ENCODE measurements at places on chromosomes 1 and 21. TPM values are rescaled to one million over a fixed set of nuclear protein-coding genes. Genes with fewer than 3 reads are reported as not detected.

Gene SH3BP5L
- total RNA-seq: 29.9 TPM

- no peaks in the 10 kb centered on the region for H3K36me3 ChIP-seq
- H3K4me1 ChIP-seq: peaks cover 43% of the 10 kb centered on the region
- H3K27ac ChIP-seq: no peak overlapping the region
Observed at GRCh38 chr1:173208146-173208545, 1.0 kb upstream of the TNFSF4 start.

GRCh38 chr1:11524465-11525150 is 45.7 kb downstream of the DISP3 start:
- no peak overlapping the region for H3K4me3 ChIP-seq
- no peaks in the 10 kb centered on the region for H3K27me3 ChIP-seq
- H3K27ac ChIP-seq: no peak overlapping the region
- DNase-seq: peak; percentile 41

DNA sequence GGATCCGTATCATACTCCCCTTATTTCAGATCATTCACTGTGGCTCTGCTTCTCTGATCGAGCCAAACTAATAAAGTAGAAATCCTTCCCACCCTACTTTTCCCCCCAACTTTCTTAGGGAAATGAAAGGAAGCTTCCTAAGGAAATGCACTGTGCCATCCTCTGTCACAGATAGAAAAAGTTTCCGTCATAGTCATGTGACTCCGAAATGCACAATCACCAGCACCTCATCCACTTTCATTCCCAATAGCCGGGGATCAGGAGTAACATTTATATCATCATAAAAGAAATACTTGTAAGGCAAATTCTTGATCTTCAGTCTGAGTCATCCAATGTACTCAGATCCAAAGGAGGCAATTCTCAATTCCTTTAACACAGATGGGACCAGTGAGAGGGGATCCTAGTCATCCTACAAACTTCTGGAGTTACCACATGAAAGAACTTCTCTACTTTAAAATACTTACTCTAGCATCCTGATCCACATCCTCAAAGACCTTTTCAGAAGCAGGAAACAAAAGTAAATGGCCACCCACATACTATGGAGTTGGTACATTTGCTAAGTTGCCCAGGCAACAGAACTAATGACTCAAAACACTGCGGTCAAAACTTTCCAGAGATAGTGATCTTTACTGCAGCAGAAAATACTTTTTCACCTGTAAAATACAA is 97.8 kb upstream of the ZC3H11B start:
- DNase-seq: no peak
- H3K27ac ChIP-seq: no peak overlapping the region
- no peaks in the 10 kb centered on the region for H3K36me3 ChIP-seq
- H3K4me1 ChIP-seq: no peaks in the 10 kb centered on the region

Gene SLFNL1
- total RNA-seq: 0.47 TPM

- no peak overlapping the region for H3K4me3 ChIP-seq
- DNase-seq: no peak
- H3K27me3 ChIP-seq: no peaks in the 10 kb centered on the region
- H3K36me3 ChIP-seq: no peaks in the 10 kb centered on the region
- no peak overlapping the region for H3K27ac ChIP-seq
Observed at GRCh38 chr1:190258003-190258402, 219.7 kb downstream of the BRINP3 start.

GRCh38 chr1:205458777-205459566 is 3.1 kb upstream of the BLACAT1 start:
- no peak overlapping the region for H3K27ac ChIP-seq
- peaks cover 32% of the 10 kb centered on the region for H3K27me3 ChIP-seq
- DNase-seq: peak; percentile 10

DNA sequence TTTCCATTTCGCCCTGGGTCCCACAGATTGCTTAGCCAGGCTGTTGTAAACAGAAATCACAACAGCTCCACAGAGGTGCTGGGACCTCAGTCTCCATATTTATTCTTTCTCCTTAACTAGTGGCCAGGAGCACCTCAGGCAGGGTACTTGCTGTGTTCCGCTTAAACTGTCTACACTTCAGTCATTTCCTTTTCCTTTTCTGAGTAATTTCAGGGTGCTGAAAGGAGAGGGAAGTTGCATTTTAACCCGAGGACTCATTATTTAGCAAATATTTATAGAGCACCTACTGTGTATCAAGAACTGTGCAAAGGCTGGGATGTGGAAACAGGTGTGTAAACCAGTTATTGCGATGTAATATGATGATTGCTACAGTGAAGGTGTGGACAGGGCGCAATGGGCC is 41.9 kb downstream of the ACP6 start:
- H3K27ac ChIP-seq: no peak overlapping the region
- no peaks in the 10 kb centered on the region for H3K27me3 ChIP-seq
- no peak overlapping the region for H3K4me3 ChIP-seq
- DNase-seq: no peak

GRCh38 chr1:225508538-225509375 is 80.9 kb upstream of the LBR start:
- H3K27ac ChIP-seq: no peak overlapping the region
- H3K36me3 ChIP-seq: no peaks in the 10 kb centered on the region
- DNase-seq: no peak
- H3K4me3 ChIP-seq: no peak overlapping the region

Gene UMODL1
- total RNA-seq: 2.7 TPM

DNA sequence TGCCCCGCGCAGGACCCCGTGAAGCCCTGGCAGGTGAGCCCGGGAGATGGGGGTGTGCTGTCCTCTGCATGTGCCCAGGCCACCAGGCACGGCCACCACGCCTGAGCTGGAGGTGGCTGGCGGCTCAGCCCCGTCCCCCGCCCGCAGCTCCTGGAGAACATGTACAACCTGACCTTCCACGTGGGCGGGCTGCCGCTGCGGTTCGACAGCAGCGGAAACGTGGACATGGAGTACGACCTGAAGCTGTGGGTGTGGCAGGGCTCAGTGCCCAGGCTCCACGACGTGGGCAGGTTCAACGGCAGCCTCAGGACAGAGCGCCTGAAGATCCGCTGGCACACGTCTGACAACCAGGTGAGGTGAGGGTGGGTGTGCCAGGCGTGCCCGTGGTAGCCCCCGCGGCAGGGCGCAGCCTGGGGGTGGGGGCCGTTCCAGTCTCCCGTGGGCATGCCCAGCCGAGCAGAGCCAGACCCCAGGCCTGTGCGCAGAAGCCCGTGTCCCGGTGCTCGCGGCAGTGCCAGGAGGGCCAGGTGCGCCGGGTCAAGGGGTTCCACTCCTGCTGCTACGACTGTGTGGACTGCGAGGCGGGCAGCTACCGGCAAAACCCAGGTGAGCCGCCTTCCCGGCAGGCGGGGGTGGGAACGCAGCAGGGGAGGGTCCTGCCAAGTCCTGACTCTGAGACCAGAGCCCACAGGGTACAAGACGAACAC is 1.8 kb downstream of the TAS1R3 start:
- no peak for DNase-seq
- no peak overlapping the region for H3K27ac ChIP-seq
- H3K36me3 ChIP-seq: no peaks in the 10 kb centered on the region
- no peaks in the 10 kb centered on the region for H3K4me1 ChIP-seq
- H3K27me3 ChIP-seq: no peaks in the 10 kb centered on the region

GRCh38 chr1:193951984-193952383 is 765.6 kb upstream of the B3GALT2 start:
- no peaks in the 10 kb centered on the region for H3K36me3 ChIP-seq
- no peaks in the 10 kb centered on the region for H3K27me3 ChIP-seq
- H3K4me3 ChIP-seq: no peak overlapping the region
- no peaks in the 10 kb centered on the region for H3K4me1 ChIP-seq
- no peak for DNase-seq
- no peak overlapping the region for H3K27ac ChIP-seq

Gene ILDR2
- total RNA-seq: 0.22 TPM

Gene ZNF683
- 2.1 TPM for total RNA-seq

DNA sequence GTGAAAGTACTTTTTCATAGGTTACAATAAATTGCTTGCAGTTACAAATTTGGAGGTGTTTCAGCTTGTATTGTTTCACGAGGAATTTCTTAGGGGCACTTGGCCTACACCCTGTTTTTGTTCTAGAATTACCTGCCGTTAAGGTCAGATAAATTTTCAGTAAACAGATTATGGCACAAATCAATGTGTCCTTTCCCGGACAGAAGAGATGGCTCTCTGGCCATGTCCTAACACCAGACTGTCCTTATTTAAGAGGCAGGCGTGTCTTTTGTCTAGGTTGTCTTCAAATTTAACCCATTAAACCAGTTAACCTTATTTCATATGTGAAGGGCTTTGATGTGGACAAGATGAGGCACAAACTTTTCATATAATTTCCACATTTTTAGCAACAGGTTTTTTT is 243.4 kb downstream of the SDCCAG8 start:
- no peak overlapping the region for H3K4me3 ChIP-seq
- no peak for DNase-seq
- no peaks in the 10 kb centered on the region for H3K36me3 ChIP-seq

Gene RIPPLY3
- total RNA-seq: not detected
